ENCODE measurements at places on chromosomes 5 and 9.

GRCh38 chr9:110059461-110059860 lies 148.5 kb downstream of the C9orf152 start:
- DNase-seq = no peak

- no peak for DNase-seq
Observed at GRCh38 chr9:137173796-137174664, 2.2 kb upstream of the TMEM210 start.

DNA sequence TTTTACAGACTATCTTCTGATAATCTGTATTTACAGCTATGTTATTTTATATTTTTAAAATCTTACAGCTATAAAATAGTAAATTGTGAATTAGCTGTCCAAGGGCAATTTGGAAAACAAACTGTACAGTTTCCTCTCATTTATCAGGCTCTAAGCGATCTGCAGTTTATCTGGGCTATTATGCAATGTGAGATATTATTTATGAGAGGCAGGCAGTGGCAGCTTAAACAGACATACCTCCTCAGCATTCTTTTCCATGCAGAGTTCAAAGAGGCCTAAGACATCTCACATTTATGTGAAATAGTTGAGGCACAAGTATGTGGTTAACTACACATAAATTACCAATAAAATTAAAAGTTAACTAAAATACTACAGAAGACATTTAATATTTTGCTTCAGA lies 10.2 kb downstream of the NIPSNAP3B start:
- no peak for DNase-seq

- no peak for DNase-seq
Observed at GRCh38 chr5:95060098-95060497, 224.8 kb downstream of the MCTP1 start.

GRCh38 chr5:84080908-84081307 lies 303.8 kb downstream of the EDIL3 start:
- no peak for DNase-seq

DNA sequence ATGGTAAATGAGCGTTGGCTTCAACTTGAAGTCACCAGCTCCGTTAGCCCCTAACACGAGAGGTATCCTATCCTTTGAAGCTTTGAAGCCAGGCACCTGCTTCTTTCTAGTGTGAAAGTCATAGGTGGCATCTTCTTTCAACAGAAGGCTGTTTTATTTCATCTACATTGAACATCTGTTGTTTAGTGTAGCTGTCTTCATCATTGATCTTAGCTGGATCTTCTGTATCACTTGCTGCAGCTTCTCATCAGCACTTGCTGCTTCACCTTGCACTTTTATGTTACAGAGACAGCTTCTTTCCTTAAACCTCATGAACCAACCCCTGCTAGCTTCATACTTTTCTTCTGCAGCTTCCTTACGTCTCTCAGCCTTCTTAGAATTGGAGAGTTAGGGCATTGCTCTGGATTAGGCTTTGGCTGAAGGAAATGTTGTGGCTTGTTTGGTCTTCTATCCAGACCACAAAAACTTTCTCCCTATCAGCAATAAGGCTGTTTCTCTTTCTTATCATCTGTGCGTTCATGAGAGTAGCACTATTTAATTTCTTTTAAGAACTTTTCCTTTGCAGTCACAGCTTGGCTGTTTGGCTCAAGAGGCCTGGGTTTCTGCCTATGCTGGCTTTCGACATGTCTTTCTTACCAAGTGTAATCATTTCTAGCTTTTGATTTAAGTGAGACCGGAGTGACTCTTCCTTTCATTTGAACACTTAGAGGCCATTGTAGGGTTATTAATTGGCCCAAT lies 47.2 kb downstream of the PCSK5 start:
- DNase-seq = no peak

DNA sequence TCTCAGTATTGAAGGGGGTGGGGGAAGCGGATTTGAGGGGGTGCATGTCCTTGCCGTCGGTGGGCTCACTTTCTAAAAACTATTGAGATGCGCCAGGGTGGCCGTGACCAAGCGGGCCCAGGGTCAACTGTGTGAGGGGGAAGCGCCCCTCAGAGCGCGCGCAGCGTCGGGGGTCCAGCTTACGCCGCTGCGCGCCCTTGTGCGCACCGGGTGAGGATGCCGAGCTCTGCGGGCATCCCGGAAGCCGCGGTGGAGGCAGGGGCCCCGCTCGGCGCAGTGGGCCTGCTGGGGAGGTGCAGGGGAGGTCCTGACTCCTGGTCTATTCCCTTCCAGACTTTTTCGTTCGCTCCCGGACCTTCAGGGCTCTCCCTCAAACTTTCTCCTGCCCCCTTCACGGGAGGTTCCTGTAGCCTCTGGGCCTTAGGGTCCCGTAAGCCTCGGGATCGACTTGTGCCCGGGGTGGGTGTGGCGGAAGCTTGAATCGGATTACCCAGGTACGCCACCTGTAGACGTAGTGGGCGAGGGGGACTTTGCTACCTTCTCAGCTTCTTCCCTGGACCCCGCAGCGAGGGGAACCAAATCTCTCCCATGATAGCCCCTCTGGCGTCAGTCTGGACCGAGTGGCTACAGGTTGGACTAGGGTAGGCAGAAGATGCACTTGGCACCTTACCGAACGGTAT lies 2.5 kb upstream of the PRDM6 start:
- DNase-seq = no peak

DNA sequence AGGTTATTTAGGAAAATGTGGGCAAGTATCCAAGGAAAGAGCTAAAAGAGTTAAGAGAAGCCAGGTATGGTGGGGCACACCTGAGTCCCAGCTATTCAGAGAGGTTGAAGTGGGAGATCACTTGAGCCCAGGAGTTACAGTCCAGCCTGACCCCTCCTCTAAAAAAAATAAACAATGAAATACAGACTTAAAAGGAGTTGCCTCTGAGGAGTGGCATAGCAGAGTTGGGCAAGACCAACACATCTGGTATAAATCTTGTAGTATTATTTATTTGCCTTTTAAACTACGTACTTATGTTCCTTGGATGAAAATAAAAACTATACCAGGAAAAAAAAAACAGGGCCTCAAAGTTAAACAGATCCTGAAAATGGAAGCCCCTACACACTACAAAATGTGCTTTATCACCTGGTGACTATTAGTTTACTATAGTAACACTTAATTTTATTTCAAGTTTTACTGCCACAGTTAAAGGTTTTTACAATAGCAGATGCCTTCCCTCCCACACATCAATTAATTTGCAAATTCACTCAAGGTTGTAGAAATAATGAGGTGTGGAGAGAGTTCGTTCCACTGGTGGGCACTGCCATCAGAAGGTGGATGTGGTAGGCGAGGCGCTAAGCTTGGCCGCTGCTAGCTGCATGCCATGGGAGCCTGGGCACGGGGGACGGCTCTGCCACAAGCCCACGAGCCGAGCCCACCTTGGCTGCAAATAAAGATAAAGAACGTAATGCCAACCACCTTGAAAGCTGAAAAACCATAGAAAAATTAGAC lies 48.0 kb downstream of the MED27 start:
- no peak for DNase-seq

- DNase-seq = no peak
Observed at GRCh38 chr9:25177858-25178257, 500.4 kb downstream of the TUSC1 start.

- no peak for DNase-seq
Observed at GRCh38 chr5:96716716-96717115, 54.5 kb downstream of the CAST start.

DNA sequence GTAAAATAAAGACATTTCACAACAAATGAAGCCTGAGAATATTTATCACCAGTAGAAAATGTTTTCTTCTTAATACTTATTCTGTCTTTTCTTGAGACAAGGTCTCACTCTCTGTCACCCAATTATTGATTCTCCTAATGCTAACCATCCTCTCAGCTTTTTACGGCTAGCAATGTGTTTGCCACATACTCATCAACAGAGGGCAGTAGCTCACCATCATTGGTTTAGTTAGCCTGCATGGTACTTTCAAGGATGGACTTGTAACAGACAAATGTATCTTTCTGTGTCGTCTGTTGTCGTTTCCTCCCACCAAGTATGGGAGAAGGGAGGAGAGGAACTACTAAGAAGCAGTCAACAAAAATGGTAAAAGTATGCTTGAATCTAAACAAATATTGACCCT lies 5.9 kb upstream of the ACO1 start:
- peak; percentile 18 for DNase-seq

DNA sequence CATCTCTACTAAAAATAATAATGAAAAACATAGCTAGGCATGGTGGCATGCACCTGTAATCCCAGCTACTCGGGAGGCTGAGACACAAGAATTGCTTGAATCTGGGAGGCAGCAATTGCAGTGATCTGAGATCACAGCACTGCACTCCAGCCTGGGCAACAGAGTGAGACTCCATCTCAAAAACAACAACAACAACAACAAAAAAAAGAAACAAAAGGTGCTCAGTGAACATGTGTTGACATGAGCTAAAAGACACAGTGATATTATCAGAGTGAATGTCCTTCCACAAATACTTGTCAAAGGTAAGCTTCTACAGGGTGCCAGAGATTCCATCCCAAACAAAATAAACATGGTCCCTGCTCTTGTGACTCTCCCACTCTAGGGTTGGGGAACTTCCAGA lies 75.2 kb upstream of the LMX1B start:
- no peak for DNase-seq

GRCh38 chr5:115939059-115939458 lies 23.2 kb upstream of the LVRN start:
- no peak for DNase-seq

DNA sequence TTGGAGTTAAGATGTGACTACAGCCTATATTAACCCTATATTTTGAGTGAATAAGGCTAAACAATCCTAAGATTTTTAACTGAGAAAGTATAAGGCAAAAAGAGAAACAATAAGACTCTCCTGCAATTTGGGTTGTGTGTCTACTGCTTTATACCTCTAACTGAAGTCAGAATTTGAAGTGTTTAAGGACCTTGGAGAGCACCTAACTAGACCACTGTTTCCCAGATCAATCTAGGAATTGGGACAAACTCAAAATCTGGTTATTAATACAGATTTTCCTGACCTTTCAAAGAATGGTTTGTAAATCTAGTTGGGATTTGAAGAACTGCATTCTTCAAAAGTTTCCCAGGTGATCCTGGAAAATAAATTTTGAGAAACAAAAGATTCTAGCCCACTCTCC lies 42.1 kb downstream of the GABRA1 start:
- DNase-seq = no peak

GRCh38 chr9:120410925-120411501 lies 169.0 kb downstream of the CDK5RAP2 start:
- DNase-seq = no peak

- no peak for DNase-seq
Observed at GRCh38 chr9:132126680-132127236, 35.1 kb upstream of the NTNG2 start.

GRCh38 chr5:10527281-10527950 lies 36.5 kb upstream of the ANKRD33B start:
- no peak for DNase-seq

DNA sequence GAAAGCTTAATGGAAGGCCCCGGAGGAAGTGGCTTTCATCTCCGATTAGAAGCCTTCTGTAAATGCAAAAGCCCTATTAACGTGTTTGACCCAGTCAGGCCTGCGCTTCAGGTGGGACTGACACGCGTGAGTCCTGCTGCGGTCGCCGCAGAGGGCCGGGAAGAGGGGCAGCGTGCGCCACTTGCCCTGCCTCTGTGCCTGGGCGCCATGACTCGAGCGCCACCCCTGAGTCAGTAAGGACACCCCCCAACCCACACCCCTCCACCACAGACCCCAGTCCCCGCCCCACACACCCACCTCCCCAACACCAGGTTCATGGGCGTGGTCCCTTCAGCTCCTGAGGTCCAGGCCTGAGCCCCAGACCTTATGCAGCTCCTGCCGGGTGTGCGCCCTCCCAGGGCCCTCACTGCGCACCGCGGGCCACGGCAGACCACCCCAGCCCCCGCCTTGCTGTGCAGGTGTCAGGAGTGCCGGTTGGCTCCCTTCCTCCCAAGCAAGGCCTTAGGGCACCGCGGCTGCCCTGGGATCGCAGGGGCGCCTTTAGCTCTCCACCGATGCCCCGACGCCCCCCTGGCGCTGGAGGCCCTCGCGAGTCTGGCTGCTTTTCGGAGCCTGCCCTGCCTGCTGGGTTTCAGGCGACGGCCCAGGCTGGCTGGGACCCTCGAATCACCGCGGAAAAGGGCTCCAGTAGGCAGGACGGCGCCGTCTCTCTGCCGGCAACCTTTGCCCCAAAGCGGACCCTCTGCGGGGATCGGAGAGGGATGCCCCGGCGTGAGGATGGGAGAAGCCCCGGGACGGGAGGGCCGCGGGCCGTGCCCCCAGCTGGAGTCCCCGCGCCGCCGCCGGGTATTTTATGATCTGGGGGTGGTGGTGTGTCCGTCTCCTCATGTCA lies 625 bp upstream of the OLFM1 start:
- no peak for DNase-seq

- DNase-seq = no peak
Observed at GRCh38 chr5:40404613-40405012, 275.1 kb upstream of the PTGER4 start.

GRCh38 chr5:1745123-1745795 lies 54.4 kb downstream of the MRPL36 start:
- DNase-seq = no peak

DNA sequence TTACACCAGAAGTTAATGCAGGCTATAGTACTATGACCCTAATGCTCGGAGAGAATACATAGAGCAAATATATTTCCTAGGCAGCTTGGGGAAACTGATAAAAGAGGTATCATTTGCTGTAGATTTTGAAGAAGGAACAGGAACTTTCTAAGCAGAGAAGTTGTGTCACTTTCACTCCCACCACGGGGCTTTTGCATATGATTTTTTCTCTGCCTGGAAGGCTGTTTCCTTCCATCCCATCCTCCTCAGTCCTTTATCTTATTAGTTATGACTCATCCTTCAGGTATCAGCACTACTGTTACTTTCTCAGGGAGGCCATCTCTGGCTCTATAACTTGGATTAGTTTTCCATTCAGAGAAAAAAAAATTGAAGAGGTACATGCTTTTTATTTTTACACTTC lies 2006.1 kb upstream of the WWC1 start:
- DNase-seq = no peak

DNA sequence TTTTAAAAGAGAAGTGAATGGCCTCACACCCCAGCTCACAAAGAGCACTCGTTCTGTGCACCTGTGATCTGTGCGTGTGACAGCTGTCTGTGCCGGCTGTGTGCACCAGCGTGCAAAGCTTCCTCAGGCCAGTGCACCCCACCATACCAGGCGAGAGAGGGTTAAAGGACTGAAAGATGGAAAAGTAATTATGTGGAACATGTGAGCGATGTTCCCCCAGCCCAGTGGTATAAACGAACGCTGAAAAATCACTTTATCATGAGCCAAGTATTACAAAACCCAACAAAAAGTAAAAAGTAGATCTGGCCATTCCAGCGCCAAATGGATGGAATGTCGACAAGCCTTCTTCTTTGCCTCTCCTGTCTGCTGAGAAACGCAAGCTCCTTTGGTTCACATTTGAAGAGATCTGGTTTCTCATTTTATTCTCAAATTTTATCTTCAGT lies 53.7 kb downstream of the IPPK start:
- no peak for DNase-seq

- DNase-seq = no peak
Observed at GRCh38 chr9:137325799-137326198, 23.7 kb upstream of the NRARP start.

- DNase-seq = no peak
Observed at GRCh38 chr9:119792242-119792641, 423.0 kb upstream of the BRINP1 start.

DNA sequence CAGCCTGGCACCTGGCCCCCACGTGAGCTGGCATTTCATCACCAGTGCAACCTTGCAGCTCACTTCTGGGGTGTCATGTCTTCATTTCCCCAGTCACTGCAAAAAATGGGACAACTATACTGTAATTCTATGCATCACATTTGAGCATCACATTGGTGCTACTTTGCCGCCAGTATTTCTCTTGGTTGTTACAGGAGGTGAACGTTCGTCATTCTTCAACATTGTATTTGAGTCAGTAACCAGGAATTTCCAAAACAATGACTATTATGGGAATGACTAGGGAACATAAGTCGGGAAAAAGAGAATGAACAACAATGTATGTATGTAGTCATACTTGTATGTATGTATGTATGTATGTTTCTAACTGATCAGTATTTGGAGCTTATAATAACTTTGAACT lies 1278.0 kb downstream of the EFNA5 start:
- DNase-seq = no peak

Data from stimulated activated CD4-positive, alpha-beta T cell treated with anti-CD3 and anti-CD28 coated beads, TNF-alpha, amount 100 ng/mL, for 1 hour (primary cell).